ENCODE measurements at places on chromosomes 5 and 9.

DNA sequence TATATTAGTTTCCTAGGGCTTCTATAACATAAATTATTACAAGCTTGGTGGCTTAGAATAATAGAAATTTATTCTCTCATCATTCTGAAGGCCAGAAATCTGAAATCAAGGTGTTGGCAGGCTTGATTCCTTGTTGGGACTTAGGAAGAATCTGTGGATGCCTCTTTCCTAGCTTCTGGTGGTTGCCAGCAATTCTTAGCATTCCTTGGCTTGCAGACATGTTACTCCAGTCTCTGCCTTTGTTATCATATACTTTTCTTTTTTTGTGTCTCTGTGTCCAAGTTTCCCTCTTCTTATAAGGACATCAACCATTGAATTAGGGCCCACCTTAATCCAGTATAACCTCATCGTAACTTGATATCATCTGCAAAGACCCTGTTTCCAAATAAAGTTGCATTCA is 31.4 kb downstream of the CTNNA1 start:
- DNase-seq = no peak

DNA sequence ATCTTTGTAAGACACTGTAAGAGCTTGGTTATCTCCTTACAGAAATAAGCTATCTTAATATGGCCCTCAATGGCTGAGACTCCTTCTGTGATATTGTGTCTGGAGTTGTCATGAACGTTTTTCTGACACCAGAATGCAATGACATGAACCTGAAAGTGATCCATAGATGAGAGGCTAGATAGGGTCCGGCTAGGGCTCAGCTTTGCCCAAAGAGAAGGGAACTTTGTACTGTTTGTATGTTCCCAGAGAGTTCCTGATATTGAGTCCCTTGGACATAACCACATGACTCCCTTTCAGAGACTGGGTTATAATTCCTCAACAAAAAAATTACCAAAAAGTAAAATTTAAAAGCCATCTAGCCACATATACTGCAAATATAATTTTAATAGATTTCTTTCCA is 575.8 kb upstream of the CLINT1 start:
- no peak for DNase-seq

DNA sequence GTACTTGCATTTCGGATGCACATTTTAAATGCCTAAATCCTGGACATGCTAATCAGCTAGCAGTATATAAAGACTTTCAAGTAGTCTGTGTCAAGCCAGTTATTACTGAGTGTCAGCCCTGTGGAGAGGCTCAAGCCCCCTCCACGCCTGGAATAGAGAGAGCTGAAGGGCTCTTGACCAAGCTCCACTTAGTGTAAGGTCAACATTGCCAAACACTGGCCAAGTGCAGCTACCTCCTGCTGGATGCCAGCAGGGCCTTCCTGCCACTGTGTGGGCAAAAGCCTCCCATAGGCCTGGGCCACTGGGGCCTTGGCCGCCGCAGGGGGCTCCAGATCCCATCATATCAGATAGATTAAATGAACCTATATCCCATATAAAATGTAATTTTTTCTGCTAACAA is 239.4 kb upstream of the PANK3 start:
- DNase-seq = no peak

DNA sequence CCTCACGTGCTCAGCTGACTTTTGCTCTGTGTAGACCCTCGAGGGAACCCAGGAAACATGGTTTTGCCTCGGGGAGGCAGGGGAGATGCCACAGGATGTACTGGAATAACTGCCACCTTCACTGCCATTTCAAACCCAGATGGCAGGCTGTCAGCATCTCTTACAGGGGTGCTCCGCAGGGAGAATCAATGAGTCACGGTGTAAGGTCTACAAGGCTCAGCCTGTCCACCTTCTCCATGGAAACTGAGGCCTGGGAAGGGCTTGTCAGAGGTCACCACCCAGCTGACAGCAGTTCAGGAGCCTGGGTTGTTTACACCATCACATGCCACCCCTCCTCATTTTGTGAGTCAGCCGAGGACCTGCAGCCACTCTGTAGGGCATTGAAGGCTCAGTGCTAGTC is 30.8 kb downstream of the DAB2IP start:
- no peak for DNase-seq

DNA sequence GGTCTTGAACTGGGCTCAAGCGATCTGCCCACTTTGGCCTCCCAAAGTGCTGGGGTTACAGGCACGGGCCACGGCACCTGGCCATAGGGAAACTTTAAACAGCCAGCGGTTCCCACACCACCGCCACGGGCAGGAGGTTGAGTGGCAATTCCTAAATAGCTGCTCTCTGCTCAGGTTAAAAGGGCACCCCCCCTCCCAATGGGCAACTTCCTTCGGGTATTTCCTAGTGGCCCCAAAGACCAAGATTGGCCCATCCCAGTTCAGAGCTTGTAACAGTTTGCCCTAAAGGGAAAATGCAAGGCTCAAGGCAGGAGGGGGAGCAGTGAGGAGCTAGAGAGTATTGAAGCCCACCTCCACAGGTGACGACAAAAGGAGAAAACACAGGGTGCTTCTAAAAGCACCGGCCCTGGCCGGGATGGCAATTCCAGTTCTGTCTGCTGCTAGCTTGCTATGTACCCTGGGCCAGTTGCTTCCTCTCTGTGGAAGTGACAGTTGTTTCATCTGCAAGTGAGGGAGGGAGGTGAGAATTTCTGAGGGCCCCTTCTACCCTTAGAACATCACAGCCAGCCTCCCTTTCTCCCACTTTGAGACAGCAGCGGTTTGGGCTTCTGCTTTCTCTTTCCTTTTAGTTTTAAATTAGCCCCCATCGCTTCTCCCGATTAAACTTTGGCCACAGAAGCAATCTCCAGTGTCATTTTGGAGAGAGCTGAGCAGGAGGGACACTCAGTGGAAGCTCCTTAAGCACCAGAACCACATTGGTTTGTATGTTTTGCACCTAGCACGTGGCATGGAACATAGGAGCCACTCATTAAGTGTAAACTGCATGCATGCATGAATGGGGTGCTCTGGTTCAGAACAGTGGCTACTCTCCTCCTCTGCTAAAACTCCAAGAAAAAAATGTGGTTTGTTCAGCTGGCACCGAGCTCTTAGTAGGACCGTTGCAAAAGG is 17.3 kb upstream of the TNIP1 start:
- DNase-seq = no peak

GRCh38 chr9:12906646-12907045 is 131.8 kb downstream of the LURAP1L start:
- no peak for DNase-seq

- DNase-seq = no peak
Observed at GRCh38 chr5:127431977-127432585, 85.4 kb upstream of the PRRC1 start.

- no peak for DNase-seq
Observed at GRCh38 chr5:152151940-152152339, 227.3 kb upstream of the GLRA1 start.
